ENCODE measurements at places on chromosomes 2 and 18. TPM values are rescaled to one million over a fixed set of nuclear protein-coding genes. Genes with fewer than 3 reads are reported as not detected.

GPR45 gene
- not detected for polyA plus RNA-seq

PROKR1 gene
- polyA plus RNA-seq = 0.07 TPM

TET3 gene
- 0.57 TPM for polyA plus RNA-seq

LOXL3 gene
- polyA plus RNA-seq = not detected

CCDC141 gene
- polyA plus RNA-seq = 0.73 TPM

RUFY4 gene
- not detected for polyA plus RNA-seq

POTEI gene
- polyA plus RNA-seq = not detected

SLC38A11 gene
- not detected for polyA plus RNA-seq

CPLX4 gene
- not detected for polyA plus RNA-seq

ZRANB3 gene
- polyA plus RNA-seq = 2.3 TPM

IL36B gene
- polyA plus RNA-seq = not detected

HOXD9 gene
- polyA plus RNA-seq = not detected

FTCDNL1 gene
- 2.7 TPM for polyA plus RNA-seq

SERPINB11 gene
- not detected for polyA plus RNA-seq

REG1A gene
- not detected for polyA plus RNA-seq

SANBR gene
- 1.0 TPM for polyA plus RNA-seq

OTOS gene
- not detected for polyA plus RNA-seq

TMEM169 gene
- 2.4 TPM for polyA plus RNA-seq

PLB1 gene
- 0.88 TPM for polyA plus RNA-seq

SAG gene
- not detected for polyA plus RNA-seq

ALK gene
- polyA plus RNA-seq = not detected

CDKL4 gene
- polyA plus RNA-seq = not detected

LYPD1 gene
- not detected for polyA plus RNA-seq

PGAP1 gene
- 1.5 TPM for polyA plus RNA-seq

EMX1 gene
- not detected for polyA plus RNA-seq

NETO1 gene
- polyA plus RNA-seq = not detected

EIF2AK2 gene
- polyA plus RNA-seq = 14.6 TPM

DARS1 gene
- 109 TPM for polyA plus RNA-seq

All from CD4-positive, alpha-beta memory T cell (primary cell).